ENCODE measurements at places on chromosomes 3 and 15.

DNA sequence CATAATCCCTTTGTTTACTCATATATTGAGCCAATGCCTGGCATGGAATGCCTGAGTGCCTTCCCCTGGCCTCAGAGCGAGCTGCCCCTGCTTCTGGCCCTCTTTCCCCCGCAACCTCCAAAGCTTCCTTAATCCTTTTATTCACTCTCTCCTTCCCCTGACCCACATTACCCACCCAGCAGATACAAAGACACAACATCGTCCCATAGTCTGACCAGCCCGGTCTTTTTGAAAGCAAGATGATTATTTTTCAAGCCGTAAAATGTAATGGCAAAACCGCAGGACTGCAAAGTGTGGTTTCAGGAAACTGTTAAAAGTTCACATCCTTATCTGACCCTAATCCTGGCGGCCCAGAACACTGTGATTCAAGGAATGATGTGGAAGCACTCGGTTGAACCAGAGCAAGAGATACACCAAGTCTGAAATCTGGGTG lies 78.4 kb upstream of the LRTM1 start:
- DNase-seq, result no peak

DNA sequence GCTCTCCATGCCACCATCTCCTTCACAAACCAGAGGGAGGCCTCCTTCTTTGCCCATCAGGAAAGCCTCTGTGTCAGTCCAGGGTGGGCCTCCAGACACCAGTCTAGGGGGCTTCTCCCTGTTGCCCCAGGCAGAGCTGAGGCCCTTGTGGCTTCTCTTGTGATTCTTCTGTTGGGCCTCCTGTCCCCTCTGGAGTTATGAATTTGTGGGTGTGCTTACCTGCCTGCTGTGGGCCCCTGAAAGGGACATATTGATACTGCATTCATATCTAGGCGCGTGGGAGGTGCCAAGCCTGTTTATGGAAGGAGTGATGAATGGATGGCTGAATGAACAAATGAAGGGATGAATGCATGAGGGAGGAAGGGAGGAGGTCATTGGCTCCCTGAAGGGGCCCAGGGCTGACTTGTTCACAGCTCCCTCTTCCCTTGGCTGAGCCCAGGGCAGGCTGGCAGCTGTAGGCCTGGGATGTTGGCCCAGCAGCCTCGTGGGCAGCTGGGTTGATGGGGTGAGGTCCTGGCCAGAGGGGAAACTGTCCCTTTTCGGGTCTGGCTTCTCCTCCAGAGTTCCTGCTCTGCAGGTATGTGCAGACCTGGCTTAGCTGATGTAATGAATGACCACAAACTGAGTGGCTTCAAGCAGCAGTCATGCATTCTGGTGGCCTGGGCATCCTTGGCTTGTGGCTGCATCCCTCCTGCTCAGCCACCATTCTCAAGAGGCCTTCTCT lies 195.4 kb downstream of the GOLGA6L6 start:
- DNase-seq, result no peak

GRCh38 chr15:64891561-64891960 lies 20.1 kb upstream of the ANKDD1A start:
- no peak for DNase-seq

DNA sequence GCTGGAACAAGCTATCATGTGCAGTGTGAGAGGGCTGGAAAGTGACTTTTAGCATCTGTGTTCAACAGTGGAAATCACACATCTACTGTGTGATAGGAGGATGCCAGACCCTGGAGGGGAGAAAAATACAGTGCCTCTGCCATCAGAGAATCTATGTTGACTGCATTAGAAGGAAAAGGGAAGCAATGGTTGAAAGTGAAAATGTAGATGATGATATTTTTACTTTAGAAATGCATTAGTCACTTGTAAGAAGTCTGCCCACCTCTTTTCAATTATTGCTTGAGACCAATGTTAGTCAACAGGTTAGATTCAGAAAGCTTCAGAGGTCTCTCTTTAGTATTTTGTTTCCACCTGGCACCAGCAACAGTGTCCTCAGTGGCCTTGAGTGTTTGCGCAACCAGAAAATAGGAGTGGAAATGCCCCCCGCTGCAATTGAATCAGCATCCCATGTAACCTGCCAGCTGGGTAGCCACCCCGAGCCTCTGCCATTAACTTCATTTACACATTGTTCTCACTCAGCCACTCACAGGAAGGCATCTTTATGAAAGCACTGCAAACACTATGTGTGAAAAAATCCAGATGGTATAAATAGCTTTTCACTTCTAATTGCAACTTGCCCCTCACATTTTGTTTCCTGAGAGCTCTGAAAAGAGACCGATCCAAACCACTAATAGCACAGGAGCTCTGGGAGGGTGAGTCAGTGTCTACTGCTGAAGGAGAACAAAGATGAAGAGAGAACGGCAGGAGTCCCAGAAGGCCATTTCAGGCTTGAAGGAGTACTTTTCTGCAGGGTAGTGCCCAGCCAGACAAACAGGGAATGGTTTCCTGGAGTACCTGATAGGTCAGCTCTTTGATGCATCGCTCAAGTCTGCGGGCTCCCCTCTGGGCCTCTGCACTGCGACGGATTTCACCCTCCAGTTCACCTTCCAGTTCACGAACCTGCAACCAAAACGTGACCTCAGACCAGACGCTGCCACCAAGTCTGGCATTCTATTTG lies 92.1 kb downstream of the HHLA2 start:
- no peak for DNase-seq

- no peak for DNase-seq
Measured at GRCh38 chr15:78104119-78104479, 11.7 kb downstream of the SH2D7 start.

DNA sequence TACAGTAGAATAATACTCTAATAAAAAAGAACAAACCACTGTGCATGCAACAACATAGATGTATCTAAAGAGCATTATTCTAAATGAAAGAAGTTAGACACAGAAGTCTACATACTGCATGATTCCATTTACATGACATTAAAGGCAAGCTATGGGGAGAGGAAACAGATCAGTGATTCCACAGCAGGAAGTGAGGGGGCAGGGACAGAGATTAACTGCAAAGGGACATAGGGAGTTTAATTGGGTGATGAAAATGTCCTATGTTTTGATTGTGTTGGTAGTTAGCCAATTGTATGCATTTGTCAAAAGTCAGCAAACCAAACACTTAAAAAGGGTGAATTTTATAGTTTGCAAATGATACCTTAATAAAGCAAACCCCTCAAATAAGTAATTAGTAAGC lies 13.8 kb downstream of the CRYGS start:
- no peak for DNase-seq

GRCh38 chr3:132660811-132661070 lies 612 bp downstream of the UBA5 start:
- no peak for DNase-seq

DNA sequence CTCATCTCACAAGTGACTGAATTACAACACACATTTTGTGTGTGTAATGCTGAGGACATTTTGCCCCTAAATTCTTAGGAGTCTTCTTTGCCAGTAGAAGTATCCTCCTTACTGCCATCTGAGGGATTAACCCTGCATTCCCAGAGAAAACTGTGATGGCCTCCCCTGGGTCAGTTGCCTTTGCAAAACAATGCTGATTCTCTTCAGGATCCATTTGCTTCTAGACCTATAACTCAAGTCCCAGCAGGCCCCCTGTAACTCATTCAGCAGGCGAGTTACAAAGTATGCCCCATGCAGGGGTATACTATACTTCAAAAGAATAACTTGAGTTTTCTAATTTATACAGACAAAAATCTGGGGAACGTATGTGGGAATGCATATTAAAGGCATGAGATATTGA lies 6.6 kb upstream of the MCF2L2 start:
- DNase-seq, result no peak

DNA sequence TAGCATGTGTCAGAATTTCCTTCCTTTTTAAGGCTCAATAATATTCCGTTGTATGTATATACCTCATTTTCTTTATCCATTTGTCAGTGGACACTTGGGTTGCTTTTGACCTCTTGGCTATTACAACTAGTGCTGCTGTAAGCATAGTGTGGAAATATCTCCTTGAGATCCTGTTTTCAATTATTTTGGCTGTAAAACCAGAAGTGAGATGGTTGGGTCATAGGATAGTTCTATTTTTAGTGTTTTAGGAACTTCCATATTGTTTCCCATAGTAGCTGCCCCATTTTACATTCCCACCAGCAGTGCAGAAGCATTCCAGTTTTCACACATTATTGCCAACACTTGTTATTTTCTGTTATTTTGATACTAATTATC lies 70.4 kb upstream of the C15orf39 start:
- DNase-seq, result no peak

- no peak for DNase-seq
Measured at GRCh38 chr3:94360987-94361386, 298.1 kb downstream of the NSUN3 start.

DNA sequence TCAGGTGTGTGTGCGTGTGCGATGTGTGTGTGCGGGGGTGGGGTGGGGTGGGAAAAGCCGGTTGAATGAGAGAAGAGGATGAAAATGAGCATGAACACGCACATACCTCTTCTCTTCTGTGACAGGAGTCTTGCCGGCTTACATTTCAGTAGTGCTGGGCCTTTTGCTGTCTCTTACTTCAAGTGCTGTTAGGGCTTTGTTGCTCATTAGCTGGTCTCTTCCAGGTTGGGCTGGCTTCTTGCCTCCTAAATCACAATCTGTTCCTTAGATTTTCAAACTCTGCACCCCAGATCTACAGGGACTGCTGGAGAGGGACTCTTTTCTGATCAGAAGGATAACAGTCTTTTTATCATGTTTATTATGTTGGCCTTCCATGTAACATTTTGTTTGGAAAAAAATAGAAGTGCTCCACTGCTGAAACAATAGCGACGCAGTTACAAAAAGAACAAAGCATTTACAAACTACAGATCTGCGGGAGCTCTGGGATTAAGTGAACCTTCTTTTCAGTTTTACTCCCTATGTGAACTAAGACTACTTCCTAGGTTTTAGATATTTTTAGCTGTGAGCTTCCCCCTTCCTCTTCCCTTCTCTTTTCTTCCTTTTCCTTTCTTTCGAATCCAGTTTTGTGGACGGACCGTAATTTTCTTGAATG lies 48.5 kb downstream of the USP13 start:
- DNase-seq, result no peak

DNA sequence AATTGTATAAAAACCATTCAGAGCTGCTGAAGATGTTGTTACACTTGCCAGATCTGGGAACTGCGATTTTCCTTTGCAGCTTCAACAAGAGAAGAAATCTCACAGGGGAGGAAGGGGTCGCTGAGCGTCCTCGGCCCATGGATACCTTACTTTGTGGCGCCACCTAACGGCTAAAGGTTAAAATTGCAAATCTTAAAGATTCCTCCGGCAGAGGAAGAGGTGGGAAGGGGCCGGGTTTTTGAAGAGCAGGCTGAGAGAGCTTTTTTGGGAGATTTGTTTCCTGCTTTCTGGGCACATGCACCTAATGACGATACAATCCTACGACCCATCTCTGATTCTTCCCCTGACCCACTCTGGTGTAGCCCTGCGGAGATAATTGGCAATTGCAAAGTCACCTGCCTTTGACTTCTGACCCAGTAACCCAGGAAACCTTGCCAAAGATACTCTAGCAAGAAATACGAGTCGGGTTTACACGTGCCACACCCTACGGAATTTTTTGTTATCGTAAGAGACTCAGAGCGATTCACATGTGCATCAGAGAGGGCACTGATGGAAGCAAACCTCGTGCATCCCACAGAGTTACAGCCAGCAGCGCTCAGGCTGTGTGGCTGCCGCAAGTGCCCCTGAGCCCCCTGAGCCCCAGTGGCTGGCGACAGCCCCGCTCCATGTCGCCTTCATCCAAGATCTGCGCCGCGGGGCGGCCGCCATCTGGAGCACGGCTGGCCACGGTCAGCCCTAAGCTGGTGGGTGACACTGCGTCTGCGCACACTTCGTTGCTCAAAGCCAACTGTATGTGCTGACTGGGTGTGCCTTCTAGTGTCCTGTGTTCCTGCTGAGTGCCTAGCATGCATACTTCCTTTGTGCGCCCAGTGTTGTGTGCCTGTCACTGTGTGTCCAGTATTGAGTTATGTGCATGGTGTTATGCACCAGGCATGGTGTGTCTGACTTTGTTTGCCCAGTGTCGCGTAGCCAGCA lies 55.2 kb upstream of the CHRNA7 start:
- DNase-seq, result no peak

DNA sequence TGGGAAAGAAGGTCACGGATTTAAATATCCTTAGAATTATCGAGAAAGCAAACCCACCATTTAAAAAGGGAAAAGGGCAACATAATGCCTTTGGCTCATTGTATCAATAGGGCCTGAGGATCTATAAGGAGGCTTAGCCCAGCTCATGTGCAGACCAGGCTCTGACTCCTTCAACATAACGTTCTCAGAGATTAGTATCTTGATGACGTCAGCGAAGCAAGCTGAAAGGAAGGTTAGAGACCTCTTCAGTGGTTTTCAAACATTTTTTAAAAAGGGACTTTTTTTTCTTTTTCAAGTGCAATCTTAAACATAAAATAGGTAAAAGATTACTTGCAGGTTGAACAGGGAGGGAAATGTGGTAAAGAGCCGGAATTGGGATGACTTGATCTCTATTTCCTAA lies 463.9 kb upstream of the ADAMTS9 start:
- no peak for DNase-seq

- no peak for DNase-seq
Measured at GRCh38 chr3:105394177-105394576, 27.5 kb downstream of the ALCAM start.

- DNase-seq, result no peak
Measured at GRCh38 chr15:83164111-83164770, 43.4 kb downstream of the HDGFL3 start.

GRCh38 chr3:39592311-39593050 lies 125.0 kb downstream of the MOBP start:
- DNase-seq, result no peak

DNA sequence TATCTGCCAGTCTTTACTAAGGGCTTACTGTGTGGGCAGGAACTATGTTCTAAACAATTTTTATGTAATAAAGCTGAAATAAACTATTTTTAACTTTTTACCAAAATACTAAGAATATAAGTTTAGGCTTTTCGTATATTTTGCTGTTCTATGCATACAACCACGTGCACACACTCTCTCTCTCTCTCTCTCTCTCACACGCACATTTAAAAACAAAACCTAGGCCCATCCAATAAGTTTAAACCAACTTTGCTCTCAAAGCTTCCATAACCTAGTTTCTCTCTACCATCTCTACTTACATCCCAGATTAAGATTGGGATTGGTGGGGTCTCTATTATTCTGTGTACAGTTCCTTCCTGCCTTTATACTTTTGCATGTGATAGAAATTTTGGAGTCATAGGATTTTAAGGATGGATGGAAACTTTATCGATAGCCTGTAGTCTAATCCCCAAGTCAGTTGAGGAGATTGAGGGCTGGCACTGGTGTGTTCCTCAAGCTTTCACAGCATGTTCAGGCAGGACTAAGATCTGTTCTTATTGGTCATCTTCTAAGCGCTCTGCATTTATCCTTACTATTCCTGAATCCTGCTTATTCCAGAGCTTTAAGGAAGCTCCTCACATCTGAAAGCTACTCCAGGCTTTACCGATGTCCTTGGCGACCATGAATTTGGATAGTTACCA lies 1.8 kb downstream of the GPR171 start:
- no peak for DNase-seq

DNA sequence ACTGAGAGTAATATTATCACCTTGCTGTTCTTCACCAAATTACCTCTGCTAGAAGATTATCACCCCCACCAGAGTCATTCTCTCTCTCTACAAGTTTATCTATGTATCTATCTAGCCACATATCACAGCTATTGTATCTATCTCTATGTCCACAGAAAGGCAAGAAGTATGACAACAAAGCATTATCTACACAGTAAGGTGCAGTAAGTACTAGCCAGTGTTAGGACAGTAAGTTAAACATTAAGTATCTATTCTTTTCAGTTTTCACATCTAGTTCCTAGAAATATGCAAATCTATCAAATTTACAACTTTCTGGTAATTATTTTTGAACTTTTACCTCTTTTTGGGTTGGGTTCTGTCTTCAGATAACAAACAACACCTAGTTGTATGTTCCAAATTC lies 26.5 kb upstream of the XXYLT1 start:
- no peak for DNase-seq
